ENCODE measurements at places on chromosomes 6 and 20.

DNA sequence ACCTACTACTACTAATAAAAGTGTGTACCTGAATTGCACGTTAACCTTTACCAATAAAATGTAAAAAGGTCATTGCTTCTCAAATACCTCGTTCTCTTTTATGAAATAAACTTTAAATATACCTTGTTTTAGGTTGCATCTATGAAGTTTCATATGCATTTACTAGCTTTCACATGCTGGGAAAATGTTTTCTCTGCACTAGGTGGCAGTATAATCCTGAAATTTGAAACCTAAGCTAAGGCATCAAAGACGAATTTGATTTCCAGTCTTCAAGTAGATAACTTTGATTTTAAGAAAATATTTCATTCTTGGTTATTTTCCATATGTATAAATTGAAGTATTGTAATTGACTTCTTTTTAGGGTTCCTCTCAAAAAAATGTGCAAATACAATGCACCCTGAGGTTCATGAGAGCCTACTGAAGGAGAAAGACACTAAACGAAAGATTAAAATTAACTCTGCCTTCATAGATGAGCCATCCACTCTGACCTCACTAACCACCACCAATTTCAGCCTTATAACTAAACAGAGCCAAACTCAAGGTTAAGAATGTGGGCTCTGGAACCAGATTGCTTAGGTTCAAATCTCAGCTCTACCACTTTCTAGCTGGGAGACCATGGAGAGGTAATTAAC, 7.3 kb upstream of the COL9A1 start:
- peak; percentile 17 for DNase-seq

DNA sequence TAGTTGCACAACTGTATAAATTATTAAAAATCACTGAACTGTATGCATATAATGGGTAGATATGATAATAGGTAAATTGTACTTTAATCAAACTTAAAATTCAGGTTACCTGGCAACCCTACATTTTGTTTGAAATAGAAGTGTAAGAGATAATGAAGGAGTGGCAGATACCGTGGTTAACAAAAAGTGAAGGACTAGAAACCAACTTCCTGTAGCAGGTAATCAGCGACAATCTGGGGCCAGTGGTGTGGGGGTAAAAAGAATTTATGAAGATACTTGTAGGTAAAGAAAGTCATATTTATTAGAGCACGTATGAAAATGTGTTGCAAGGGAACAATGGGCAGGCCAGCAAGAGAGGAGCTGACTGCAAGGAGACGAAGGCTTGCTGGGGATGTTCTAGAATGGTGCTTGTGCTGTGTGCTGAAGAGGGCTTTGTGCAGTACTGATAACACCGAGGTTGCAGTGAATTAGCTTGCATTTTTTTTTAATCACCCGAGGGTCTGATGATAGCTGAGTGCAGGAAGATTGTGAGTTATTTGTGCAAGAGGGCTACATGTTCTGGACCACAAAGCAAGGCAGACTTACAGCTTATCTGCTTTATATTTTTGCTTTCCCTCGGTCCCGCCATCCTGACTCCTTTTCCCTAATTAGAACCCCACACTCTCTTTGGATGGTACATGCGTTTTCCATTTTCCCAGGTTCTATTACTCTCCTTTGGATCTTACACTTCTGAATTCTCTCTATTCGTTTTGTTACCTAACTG, 4.6 kb upstream of the ENPP1 start:
- no peak for DNase-seq

GRCh38 chr6:5468586-5468985, 207.3 kb downstream of the FARS2 start:
- no peak for DNase-seq

DNA sequence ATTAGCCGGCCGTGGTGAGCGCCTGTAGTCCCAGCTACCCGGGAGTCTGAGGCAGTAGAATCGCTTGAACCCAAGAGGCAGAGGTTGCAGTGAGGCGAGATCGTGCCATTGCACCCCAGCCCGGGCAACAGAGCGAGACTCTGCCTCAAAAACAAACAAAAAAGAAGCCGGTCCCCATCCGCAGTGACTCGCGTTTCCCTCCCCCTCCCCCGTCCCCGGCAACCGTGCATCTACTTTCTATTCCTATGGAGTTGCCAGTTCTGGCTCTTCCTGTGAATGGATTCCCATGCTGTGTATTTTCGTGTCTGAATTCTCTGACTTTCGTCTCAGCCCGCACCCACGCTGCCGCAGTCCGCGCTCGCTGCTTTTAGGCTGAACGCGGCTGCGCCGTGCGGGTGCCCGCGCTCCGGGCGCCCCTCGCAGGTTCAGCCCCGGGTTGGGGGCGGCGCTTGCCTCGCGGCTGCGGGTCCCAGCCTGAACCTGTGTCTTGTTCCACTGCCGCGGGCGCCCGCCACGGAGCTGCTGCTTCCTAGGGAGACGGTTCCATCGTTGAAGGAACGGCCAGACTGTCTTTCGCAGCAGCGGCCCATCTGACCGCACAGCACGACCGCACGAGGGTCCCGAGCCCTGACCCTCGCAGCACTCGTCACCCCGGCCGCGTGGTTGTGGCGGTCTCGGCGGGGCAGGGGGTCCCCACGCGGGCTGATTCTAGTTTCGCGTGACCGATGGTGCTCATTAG, 1.1 kb upstream of the MRGBP start:
- DNase-seq: no peak

DNA sequence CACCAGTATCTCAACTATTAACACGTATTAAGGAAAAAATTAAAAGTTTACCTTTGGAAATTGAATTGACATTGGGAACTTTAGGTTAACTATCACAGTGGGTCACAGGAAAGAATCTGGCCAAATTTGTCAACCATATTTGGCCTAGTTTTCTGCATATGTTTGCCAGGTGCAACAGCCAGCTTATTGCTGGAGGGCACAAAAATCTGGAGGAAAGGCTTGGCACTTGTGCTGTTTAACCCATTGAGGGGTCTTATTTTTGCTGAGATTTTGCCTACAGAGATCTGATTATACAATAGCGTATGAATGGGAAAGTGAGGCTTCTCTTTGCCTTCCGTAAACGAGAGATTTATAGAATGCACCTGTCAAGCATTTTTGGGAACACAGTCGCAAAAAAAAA, 190.4 kb downstream of the PRL start:
- no peak for DNase-seq

DNA sequence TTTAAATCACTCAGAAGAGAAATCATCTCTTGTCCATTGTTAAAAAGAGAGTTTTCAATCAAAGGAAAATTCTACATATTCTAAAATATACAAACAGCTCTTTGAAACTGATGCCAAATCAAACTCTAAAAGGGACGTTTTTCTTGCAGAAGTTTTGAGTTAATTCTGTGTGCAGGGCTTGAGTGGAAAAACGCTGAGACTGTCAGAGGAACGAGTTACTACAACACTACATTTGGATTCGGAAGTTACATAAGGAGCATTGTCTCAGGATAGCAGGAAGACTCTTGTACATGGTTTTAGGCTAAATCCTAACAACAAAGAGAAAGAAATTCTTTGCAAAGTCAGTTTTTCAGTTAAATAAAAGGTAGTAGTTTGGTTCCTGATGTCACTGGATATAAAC, 155.7 kb upstream of the SUPT3H start:
- no peak for DNase-seq

GRCh38 chr6:43521836-43522235, 4.9 kb downstream of the POLR1C start:
- DNase-seq: no peak

GRCh38 chr20:62733526-62733842, 24.8 kb downstream of the NTSR1 start:
- DNase-seq: no peak

DNA sequence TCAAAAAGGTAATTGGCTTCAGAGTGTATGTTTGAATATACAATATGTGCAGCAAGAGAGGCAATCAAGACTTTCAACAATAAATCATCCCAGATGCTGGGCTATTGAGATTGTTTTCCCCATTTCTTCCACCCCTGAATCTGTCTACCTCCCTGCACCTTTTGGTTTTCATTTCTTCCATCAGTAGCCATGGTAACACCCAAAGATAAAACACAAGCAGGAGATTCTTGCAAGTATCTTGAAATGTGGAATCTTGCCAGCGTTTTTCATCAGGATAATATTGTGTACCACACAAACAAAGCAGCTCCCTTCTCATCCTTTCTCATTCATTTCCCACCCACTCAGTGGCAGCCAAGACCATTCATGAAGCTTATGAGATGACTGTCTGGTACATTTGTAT, 73.0 kb upstream of the NRSN1 start:
- no peak for DNase-seq

- DNase-seq: no peak
Observed at GRCh38 chr20:61354901-61355495, 102.9 kb downstream of the CDH4 start.

GRCh38 chr6:158560836-158561320, 987 bp downstream of the TMEM181 start:
- DNase-seq: no peak

DNA sequence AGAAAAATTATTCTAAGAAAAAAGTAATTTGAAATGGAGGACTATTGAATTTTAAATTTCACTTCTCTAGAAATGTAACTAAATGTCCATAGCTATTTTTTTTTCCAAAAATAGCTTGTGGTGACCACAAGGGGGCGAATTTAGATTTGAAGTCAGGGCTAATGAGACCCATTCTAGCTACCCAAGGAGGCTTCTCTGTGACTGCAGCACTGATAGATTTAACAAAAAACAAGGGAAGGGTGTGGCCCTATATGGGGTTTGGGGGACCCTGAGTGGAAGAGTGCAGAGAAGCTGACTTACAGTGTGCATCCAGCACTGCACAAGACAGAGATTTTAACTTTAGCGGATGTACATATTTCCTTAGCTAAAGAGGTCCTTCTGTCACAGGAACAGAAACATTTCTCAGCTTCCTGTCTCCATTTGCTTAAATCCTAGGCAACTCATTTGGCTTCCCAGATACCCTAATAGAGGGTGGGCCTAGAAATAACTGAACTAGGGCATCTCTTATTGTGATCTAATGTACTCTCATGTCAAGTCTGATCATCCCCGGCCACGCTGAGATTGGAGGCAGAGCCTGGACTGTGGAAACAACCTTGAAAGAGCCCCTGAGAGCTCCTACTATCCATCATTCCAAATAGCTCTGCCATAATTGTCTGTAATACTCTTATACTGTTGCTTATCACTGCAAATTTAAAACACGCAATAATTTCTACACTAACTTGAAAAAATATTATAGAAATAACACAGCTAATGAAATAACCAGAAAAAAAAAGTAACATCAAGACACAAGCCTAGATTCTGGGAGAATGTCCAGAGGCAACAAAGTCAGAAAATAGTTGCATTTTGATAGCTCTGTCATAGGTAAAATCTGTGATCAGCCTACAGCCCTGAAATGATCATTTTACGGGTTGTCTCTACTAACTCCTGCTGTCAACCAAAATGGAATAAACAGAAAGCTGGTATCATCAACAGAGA, 93.6 kb downstream of the SNAP91 start:
- DNase-seq: no peak

GRCh38 chr20:3753098-3753497, 14.5 kb downstream of the ADISSP start:
- DNase-seq: no peak

- no peak for DNase-seq
Observed at GRCh38 chr20:46681032-46681854, 8.0 kb downstream of the TP53RK start.

- DNase-seq: no peak
Observed at GRCh38 chr6:17061097-17061496, 40.8 kb upstream of the STMND1 start.

DNA sequence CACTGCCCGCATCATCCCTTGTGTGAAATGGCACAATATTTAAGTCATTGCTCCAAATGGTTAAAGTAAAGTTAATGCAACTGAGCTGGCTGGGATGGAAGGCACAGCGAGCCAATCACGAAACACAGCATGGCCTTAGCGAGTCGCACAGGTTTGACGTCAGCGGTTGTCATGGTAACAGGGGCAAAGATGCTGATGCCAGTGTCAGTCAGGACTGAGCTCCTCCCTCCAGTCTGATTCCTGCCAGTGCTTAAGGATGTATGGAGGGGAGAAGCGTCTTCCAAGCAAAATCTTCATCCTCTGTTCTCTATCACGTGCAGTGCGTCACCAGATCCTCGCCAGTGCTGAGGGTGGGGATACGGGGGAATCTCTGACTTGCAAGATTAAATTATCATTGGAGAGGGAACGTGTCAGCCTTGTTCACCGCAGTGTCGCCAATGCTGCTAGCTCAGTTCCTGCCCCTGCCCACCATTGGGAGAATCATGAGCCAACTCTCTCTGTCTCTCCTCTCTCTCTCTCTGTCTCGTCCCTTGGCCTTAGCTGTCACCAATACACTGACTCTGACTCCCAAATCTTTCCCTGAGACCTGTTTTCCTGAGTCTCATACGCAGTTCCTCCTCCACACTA, 24.5 kb downstream of the TSPYL4 start:
- no peak for DNase-seq

GRCh38 chr6:4466261-4466660, 309.9 kb upstream of the CDYL start:
- DNase-seq: peak; percentile 74

DNA sequence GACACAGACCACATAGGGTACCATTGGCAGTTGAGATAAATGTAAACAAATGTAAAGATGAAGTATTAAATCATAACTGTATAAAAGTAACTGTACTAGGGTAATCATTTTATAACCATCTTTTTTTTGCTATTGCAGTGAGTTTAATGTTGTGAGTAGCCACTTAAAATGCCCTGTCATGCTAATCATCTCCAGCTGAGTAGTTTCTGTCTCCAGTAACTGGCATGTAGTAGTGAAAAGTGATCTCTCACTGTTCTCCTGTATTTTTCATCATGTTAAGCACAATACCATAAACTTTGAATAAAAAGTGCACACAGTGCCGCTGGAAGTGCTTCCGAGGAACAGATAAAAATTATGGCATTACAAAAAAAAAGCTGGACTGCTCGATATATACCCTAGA, 45.0 kb upstream of the OPRM1 start:
- DNase-seq: no peak

DNA sequence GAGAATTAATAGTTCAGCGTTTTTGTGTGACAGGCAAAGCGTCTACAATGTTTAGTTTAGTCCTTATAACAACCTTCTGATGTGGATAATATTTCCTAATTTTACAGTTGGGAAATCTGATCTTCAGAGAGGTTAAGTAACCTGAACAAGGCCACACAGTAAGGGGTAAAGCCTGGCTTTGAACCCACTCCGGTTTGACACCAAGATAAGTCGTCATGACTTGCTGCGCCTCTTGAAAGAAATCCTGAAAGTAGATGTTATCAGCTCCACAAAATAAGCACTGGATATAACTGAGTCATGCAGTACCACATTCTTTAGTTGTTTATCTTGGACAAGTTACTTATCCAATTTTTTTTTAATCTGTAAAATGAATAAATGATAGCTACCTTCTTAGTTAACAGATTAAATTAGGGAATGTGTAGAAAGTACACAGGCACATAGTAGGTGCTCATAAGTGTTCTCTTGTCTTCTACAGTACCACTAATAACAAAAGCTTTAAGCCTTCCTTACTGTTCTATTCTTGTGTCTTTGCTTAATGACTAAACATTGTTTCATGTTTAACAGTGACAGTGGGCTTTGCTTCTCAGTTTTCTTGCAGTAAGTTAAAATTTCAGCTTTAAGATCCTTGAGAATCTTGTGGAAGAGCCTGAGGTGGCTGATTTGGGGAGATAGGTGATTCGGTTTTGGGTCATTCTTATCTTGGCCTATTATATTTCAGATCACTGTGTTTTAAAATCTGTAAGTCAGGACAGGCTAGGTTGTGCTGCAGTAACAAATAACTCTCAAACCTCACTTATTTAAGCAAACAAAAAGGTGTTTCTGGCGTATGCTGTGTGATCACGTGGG, 2.1 kb downstream of the HIVEP1 start:
- DNase-seq: no peak

GRCh38 chr20:22584522-22584921, at the start of gene FOXA2:
TSS of gene FOXA2 (minus strand) at chr20:22584572. CDS start at chr20:22584278, 294 bp downstream.
- no peak for DNase-seq

GRCh38 chr6:12832226-12832735, 115.7 kb downstream of the PHACTR1 start:
- no peak for DNase-seq
